B cell (primary cell): ENCODE measurements at places on chromosomes 7 and 10.
A peak's percentile ranks its signal among the peaks of the same experiment; 100 is the strongest.

DNA sequence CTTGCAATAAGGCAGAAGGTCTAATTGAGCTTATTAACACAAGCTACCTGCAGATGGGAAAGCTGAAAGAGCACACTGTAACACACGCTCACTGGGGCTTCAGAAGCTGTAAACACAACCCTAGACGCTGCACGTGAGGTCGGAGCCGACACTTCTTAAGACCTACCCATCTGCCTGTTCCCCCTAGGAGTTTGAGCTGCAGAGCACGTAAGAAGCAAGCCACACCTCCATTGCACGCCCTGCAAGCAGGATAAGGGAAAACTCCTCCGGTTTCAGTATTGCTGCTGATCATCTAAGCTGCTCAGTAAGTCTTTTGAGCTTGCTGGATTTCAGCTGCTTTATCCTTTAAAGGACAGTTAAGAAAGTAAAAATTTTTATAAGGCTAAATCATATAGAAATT lies 244.0 kb upstream of the ZWINT start:
- DNase-seq: no peak

DNA sequence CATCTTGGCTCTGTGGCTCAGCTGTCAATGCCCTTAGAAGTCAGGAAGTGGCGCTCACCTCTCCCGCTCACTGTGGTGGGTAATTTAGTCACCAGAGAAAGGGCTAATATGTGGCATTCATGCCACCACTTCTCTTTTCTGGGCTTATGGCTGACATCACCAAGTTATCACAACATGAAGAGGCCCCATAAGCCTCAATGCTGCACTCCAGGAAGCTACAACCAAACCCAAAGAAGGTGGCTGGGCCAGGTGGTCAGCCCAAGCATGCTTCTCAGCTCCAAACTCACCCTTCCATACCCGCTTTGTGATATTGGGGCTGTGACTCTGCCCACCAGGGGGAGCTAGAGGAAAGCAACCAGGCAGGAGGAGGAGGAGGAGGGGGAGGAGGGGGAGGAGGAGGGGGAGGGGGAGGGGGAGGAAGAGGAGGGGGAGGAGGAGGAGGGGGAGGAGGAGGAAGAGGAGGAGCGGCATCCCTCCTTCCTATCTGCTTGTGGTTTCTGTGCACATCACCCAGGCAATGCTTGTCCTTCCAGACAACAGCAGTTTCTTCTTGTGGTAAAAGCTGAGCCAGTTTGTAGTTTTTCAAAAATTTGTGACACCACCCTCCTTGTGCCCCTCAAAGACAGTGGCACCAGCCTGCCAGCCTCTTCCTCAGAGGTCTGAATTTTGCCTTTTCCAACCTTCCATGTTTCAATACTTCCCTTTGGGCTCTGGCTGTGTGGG lies 42.1 kb downstream of the CYP26A1 start:
- peak; percentile 77 for DNase-seq

DNA sequence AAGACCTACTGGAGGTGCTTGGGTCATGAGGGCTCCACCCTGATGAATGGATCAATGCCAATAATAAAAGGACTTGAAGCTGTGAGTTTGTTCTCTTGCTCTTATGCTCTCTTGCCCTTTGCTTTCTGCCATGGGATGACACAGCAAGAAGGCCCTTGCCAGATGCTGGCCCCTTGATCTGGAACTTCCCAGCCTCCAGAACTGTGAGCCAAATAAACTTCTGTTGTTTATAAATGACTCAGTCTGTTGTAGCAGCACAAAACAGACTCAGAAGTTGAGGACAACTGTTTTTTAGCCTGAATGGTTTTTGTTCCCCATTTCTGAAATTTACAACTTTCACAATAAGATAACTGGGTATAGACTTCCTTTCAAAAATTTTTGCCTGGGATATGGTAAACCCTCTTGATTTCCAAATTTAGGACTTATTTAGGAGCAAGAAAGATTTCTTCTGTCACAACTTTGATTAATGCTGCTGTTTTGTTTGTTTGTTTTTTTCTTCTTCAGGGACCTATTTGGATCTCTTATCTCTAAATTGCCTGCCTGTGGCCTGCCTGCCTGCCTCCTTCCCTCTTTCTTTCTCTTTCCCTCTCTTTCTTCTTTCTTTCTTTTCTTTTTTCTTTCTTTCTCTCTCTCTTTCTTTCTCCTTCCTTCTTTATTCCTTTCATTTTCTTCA lies 12.1 kb downstream of the ENTPD1 start:
- DNase-seq: peak; percentile 73

GRCh38 chr7:69753981-69754380 lies 155.7 kb downstream of the AUTS2 start:
- no peak for DNase-seq

- no peak for DNase-seq
Observed at GRCh38 chr7:92788559-92789183, 47.7 kb downstream of the CDK6 start.

GRCh38 chr10:116988311-116988710 lies 16.7 kb downstream of the SHTN1 start:
- no peak for DNase-seq

- DNase-seq: no peak
Observed at GRCh38 chr10:48697821-48698764, 13.4 kb downstream of the WDFY4 start.

- DNase-seq: no peak
Observed at GRCh38 chr7:43671521-43671920, 57.8 kb downstream of the COA1 start.

DNA sequence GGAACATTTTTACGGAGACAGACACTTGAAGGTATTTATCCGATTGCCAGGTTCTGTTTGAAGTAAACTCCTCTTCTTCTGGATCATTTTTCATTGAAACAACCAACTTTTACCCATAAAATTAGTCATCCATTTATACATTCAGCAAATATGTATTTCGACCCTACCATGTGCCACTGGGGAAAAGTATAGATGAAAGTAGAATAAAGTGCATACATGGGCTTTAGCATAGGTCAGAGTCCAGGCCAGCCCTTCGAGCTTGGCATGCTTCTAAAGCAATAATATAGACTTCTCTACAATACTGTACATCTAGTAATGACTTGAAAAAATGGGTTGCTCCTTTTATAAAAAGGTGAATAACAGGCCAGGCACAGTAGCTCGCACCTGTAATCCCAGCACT lies 10.1 kb downstream of the SLC25A16 start:
- no peak for DNase-seq

DNA sequence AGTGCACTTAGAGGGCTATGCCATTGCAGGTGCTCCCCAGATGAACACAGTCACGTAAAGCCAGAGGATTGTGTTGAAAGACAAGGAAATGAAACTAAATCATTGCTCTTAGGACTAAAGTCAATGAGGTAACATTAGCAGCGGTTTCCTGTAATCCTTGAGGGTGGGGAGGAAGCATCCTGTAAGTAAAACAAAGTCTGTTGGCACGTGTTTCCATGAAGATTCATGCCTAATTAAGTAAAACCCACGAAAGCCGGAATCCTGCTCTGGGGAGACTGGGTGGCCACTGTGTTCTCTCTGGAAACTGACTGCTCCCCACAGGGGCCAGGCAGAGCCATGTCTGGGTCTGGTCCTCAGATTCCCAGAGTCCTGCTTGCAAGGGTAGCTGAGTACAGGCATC lies 18.3 kb downstream of the STEAP1B start:
- peak; percentile 66 for DNase-seq

DNA sequence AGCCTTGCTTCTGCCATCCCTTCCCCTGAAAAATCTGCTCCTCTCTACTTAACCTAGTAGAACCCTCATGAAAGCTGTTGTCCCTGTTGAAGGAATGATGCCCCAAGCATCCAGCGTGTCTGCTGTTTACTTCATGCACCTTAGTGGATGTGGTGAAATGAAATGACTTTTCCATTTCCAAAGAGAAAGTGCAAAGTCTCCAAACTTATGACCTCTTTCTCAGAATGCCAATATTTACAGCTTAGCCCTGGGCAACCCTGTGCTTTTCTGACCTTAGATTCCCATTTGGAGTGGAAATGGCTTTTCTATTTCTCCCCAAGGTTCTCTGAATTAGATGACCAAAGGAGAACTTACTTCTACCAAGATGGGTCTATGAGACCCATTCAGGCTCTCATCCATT lies 256.9 kb downstream of the KCNMA1 start:
- no peak for DNase-seq

DNA sequence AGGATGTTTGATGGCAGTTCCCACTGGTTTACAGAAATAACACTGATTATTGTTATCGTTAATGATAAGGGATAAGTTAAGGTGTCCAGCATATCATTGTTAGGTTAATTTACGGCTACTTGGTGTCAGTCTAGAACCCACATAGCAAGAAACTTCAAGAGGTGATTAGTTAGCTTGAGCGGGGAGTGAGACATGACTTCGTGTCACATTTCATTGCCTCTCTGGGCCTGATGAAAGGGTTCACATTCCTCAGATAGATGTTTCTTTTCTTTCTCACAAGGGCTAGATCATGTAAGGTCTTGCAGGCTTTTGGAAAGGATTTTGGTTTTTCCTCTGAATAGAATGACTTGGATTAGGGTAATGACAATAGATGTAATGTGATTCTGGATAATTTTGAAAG lies 26.7 kb downstream of the WAC start:
- no peak for DNase-seq

- DNase-seq: no peak
Observed at GRCh38 chr7:158141806-158142518, 445.7 kb downstream of the PTPRN2 start.

GRCh38 chr10:72088889-72089575 lies 681 bp upstream of the SPOCK2 start:
- no peak for DNase-seq

DNA sequence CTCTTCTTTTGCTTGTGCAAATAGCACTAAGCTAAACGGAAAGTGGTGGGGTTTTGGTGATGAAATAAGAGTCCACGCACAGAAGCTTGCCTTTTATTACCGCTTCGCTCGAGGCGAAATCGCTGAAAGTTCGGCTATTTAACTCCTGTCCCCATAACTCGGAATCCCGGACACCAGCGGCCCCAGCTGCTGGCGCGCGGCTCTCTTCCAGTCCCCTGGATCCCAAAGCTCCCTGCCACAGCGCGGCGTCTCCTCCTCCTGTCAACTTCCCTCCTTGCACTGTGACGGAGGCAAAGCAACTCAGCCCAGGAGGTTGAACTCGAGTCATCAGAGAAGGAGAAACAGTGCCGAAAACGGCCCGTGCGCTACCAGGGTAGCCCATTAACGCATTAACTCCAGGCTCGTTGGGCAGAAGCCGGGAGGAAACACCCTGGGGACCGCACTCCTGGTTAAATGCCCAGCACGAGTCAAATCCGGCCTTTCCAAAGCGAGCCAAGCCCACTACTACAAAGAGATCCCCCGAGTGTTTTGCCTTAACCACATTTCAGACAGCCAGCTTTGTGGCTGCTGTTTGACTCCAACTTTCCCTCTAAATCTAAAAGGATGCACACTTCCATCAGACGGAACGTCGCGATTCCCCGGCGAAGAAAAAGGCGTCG lies 1.3 kb downstream of the SEMA3D start:
- peak; percentile 37 for DNase-seq

GRCh38 chr7:463362-463781 lies 56.3 kb downstream of the PDGFA start:
- DNase-seq: no peak

GRCh38 chr10:55203319-55203718 lies 402.3 kb upstream of the PCDH15 start:
- DNase-seq: no peak

GRCh38 chr10:184911-185310 lies 49.7 kb downstream of the ZMYND11 start:
- DNase-seq: no peak

DNA sequence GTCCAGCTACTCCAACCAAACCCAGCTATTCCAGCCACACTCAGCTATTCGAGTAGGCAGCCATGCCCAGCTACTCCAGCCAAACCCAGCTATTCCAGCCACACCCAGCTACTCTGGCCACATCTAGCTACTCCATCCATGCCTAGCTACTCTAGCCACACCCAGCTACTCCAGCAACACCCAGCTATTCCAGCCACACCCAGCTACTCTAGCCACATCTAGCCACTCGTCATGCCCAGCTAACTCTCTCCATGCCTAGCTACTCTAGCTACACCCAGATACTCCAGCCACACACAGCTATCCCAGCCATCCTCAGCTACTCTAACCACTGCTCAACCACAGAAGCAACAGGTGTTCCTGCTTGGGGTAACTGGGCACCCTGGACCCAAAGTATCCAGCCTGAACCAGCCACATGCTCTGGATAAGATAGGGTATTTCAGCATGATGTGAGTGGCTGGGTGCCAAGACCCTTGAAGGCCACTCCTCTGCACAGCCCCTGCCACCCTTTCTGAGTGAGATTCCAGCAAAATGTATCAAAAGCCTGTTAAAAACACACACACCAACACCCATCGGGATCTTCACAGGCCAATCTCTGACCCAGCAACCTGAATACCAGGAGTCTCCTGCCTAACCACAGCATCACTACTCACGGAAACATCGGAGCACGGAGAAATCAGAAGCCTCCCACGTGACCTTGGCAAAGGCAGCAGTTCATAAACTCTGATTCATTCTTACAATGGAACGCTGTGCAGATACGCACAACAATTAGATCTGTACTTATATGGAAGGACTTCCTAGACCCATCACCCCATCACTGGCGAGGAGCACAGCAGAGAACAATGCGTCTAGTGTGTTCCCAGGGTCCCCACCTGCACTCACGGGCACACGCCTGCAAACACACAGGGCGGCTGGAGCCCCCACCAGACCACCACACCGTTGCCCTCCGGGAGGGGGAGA lies 51.8 kb upstream of the DNAAF5 start:
- no peak for DNase-seq

DNA sequence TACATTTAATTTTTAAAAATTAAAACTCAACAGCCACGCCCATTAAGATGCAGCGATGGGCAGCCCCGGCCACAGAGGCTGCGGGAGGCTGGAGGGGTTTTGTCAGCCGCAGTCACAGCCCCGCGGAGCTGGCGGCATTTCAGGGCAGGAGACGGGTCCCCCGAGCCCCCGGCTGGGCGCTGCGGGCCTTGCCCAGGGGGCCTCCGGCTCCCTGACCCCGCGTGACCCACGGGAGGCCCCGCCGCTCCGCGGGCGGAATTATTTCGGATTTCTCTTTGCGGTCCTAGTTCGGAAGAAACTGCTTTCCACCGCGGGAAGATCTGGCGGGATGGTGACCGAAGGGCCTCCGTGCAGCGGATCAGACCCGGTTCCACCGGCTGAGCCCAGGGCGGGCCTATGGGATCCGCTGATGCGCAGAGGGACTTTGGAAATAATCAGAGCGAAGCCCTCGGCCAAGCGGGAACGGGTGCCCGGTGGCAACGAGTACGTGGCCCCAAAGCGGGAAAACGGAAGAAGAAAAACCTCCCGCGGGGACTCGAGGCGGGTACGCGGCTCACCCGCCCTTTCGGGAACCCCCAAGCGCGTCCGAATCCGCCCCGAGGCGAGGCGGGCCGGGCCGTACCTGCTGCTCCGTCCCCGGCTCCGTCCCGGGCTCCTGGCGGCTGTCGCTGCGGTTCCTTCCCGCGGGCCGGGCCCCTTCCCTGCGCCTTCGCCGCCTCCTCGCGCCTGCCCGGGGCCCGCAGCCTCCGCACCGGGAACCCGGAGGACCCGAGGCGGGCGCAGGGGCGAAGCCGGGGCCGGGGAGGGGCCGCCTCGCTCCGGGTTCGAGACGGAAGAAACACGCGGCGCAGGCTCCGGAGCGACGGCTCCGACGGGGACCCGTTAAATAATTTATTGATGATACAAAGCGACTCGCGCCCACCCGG lies 1.7 kb downstream of the NKX6-2 start:
- peak; percentile 38 for DNase-seq

GRCh38 chr10:70515035-70515667 lies 36.6 kb downstream of the PALD1 start:
- DNase-seq: no peak
